ENCODE measurements at places on chromosomes 16 and 17. TPM values are rescaled to one million over a fixed set of nuclear protein-coding genes. Genes with fewer than 3 reads are reported as not detected.

GRCh38 chr17:57597531-57598453 lies 147.3 kb downstream of the CCDC182 start:
- peak; percentile 77 for DNase-seq

GRCh38 chr17:3845291-3845620 lies 790 bp downstream of the NCBP3 start:
- peak; percentile 9 for DNase-seq

DNA sequence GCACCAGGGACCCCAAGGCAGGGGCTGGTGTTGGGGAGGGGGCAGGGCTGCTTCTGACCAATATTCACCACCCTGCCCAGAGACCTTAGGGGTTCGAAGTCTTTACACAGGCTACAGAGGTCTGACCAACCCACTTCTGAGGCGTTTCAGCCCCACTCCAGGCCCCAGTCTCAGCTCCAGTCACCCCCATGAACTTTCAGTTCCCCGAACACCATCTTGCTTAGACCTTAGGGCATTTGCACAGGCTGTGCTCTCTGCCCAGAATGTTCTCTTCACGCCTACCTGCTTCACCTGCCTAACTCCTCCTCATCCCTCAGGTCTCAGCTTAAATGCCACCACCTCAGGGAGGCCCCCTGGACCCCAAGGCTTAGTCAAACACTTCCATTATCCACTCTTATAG lies 25.8 kb upstream of the CPNE2 start:
- no peak for DNase-seq

GFAP gene
- total RNA-seq = not detected

DNA sequence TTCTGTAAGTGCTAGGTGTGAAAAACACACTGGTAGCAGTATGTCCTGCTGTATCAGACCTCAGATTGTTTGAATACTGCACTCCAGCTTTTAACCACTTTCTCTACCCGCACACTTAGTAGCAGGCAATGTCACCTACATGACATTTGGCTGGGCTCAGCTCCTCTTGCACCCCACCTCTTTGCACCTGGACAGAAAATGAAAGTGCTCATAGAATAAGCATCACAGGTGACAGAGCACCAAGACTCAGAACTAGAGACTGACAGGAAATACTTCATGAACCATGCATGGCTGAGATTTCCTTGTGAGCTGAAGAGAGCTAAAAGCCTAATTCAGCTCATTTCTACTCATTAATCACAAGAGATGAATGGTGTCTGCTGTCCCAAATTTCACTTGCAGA lies 1014.2 kb upstream of the CDH8 start:
- no peak for DNase-seq

ZSCAN10 gene
- under 0.01 TPM for total RNA-seq

- no peak for DNase-seq
Measured at GRCh38 chr16:72654535-72654934, 393.4 kb downstream of the ZFHX3 start.

TPSD1 gene
- not detected for total RNA-seq

- DNase-seq = peak; percentile 95
Measured at GRCh38 chr16:86566601-86566965, at the start of gene FOXC2. Gene FOXC2, plus strand, starts transcription at chr16:86566829. Its CDS starts 507 bp downstream, at chr16:86567336.

- no peak for DNase-seq
Measured at GRCh38 chr16:57273826-57274225, 10.6 kb downstream of the PLLP start.

GRCh38 chr17:63550817-63551639 lies 751 bp downstream of the DCAF7 start:
- peak; percentile 55 for DNase-seq

ENPP7 gene
- not detected for total RNA-seq

DNA sequence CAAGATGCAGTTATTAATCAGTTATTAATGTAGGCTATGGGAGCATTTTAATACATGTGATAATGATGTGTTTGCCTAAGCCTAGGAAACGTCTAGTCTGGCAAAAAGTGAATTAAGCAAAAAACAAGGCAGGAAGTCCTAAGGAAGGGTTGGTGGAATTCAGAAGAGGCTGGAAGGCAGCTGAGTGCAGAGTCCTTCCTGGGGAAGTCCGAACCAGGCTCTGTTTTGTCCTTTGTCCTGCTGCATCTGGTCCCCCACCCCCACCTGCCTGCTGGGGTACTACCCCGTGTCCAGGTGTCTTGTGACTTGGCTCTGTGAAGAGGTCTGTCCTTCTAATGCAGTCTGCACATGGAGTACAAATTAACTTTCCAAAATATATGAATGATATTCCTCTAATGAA lies 1.5 kb upstream of the MYH10 start:
- DNase-seq = peak; percentile 19

- no peak for DNase-seq
Measured at GRCh38 chr16:72809446-72809845, 238.5 kb downstream of the ZFHX3 start.

DNA sequence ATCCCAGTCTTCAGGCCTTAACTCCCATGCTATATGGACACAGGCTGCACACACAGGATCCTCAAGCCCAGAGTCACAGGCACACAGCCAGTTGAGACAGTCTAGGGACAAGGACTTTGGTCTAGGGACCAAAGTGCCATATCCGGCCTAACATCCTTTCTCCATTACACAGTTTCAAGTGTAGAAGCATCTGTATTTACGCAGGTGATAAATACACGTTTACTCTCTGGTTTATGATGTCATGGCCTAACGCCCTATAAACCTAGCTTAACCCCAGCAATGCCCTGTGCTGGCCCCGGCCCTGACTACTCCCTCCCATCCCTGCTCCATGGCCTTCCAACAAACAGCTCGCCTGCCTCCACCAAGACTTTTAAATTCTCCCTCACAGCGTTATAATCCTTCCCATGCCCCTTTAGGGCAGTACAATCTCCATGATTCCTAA lies 17.1 kb downstream of the CUEDC1 start:
- no peak for DNase-seq

GRCh38 chr16:87821376-87822107 lies 47.8 kb downstream of the SLC7A5 start:
- no peak for DNase-seq

DNA sequence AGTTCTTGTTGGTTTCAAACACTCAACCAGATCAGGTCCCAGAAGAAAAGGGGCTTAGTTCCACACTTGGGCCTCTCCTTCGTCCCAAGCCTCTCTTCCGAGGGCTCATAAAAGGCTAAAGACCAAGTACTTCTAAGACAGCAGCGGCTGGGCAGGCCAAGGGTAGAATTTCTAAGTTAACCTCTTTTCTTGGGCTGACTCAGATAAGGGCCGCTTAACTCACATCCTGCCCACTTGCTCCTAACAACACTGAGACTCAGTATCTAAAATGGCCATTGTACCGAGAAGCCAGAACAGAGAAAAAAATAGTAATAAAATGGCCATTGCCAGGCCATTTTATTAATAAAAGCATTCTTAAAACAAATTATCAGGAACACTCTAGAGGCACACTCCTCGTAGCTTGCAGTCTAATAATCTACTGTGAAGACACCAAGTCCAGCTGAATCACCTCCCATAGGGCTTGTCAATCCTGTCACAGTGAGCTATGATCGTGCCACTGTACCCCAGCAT lies 42.1 kb downstream of the RANBP10 start:
- DNase-seq = peak; percentile 22

DNA sequence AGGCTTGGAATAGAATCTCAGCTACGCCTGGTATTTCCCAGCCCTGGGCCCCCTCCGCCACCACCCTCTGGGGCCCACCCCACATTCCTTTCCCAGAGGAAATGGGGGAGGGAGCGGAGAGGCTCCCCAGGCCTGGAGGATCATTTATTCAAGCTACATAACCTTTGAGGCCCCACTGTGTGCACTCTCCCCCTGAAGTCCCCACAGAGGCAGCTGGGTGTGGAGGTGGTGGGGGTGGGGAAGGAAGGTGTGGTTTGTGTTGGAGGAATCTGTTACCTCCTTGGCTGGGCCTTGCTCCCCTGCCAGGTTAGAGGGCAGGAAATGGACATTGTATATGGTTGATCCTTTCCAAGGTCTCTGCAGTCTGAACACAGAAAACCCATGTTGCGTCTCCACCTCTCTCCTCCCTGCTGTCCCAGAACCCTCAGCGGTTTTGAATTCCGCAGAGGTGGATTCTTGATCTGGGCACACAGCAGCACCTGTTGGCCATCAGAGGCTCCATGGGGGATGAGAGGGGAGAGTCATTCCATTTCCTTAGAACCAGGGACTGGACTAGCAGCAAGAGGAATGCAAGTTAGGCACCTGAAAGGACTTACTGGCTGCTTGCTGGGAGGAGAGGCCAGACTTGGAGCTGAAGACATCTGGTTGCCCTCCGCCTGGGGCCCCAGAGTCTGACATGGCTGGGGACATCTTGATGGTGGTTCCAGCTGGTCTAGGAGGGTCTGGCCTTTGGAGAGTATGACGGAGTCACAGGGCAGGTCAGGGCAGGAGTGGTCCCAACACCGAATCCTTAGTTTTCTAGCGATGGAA lies 23.0 kb downstream of the ARHGAP23 start:
- peak; percentile 83 for DNase-seq

GRCh38 chr16:12317121-12317810 lies 340.7 kb downstream of the SNX29 start:
- DNase-seq = no peak

MAP1LC3B gene
- total RNA-seq = 16.6 TPM

DNA sequence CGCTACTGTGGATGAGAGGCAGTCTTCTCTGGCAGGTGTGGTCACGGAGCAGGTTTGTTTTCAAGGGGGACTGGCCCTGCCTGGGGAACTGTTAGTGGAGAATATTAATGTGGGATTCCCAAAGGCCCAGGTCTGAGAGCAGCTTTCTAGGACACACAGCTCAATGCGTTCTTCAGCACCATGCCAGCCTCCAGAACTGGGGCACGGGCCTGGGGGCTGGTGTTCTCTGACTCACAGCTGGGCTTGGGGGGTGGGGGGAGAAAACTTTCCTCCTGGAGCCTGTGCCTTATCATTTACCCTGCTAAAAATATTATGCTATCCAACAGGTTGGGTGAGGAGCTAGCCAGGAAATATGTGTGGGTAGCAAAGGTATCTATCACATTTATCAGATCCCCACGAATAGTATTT lies 13.5 kb upstream of the LHX1 start:
- DNase-seq = no peak

- peak; percentile 8 for DNase-seq
Measured at GRCh38 chr16:14364386-14365199, 265.5 kb downstream of the PARN start.

KRT15 gene
- 0.20 TPM for total RNA-seq

- DNase-seq = no peak
Measured at GRCh38 chr17:40986920-40987319, 2.8 kb upstream of the KRT40 start.

CES3 gene
- total RNA-seq = under 0.01 TPM

DNA sequence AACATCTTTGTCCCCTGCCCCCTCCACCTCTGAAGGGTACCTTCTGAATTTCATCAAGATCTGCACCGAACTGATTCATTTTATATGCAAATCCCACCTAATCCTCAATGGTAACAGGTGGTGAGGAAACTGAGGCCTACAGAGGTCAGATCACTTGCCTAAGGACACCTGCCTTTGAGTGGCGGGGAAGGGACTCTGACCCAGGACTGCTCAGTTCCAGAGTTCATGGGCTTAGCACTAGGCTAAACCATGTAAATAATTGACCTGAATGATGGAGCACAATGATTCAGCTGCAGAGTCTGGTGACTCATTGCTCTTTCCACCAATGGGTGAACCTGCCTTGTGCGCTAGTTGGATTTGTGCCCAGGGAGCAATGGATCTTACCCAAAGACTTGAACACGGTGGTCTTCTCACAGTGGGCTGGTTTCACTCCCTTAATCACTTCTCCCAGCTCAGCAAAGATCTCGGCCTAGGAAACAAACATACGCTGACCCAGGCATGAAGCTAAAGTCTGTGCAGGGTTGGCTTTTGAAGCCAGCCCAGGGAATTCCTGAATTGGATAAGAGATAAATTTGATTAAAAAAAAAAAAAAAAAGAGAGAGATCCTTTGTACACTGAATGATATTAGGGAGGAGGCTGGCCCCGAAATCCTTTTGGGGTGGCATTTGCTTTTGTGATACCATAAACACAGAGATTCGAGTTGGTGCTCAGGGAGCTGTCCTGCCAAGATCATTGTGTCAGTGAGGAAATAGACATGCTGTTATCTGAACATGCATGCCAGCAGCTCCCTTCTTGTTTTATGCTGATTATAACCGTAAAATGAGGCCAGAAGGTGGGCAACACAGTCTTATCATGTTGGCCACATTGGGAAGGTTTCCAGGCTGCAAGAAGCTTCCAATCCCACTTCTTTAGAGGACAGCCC lies 17.0 kb downstream of the CRYM start:
- DNase-seq = peak; percentile 12

SCN4A gene
- total RNA-seq = not detected

- no peak for DNase-seq
Measured at GRCh38 chr16:73193464-73193863, 145.5 kb upstream of the ZFHX3 start.

- DNase-seq = no peak
Measured at GRCh38 chr16:10324210-10324609, 61.7 kb upstream of the ATF7IP2 start.

DNA sequence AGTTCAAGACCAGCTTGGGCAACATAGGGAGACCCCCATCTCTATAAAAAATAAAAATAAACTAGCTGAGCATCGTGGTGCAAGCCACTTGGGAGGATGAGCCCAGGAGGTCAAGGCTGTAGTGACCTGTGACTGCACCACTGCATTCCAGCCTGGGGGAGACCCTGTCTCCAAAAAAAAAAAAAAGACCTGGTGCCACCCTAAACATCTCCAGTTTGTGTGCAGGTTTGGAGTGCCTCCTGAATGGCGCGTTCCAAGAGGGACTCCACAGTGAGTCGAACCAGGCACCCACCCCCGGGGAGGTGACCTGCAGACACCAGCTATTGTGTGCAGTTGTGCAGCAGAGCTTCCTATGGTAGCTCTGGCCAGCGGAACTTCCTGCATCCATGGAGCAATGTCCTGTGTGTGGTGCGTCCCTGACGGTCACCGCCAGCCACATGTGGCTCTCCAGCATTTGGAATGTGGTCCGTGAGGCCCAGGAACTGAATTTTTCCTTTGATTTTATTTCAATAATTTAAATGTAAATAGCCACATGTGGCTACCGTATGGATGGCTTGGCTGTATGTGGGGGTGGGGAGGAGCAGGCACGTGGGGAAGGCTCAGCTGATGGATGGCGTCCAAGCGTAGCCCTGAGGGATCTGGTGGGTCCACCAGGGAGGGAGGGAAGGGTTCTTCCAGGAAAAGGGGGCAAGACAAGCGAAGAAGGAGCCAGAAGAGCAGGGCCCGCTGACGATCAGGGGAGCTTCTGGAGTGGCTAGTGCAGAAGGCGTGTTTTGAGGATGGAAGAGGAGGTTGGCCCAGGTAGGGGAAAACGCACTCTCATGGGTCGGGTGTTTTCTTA lies 107.1 kb upstream of the GSE1 start:
- no peak for DNase-seq

DNA sequence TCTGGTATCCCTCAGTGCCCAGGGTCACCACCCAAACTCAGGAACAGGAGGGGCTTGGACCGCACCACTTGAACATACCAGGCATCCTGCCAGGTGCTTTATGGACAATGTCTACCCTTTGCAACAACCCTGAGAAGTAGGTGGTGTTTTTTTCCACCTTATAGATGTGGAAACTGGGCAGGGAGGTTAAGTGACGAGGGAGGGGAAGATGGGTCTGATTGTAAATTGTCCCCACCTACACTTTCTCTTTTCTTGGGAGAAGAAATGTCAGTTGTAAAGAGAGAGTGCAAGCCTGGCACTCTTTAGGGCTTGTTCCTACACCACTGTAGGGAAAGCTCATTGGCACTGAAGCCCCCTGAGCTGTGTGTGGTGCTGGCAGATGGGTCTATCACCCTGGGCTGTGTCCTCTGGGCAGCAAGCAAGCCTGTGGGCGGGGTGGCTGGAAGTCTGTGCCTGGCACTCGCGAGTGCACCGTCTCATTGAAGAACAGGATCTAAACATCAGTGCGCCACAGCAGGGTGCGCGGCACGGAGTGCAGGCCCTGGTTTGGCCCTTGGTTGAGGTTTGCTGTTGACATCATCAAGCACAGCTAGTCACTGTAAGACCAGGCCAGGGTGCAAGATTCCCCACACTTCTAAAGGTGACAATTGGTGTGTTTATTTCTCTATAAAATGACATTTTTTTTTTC lies 15.1 kb downstream of the NOD2 start:
- DNase-seq = no peak
